ENCODE measurements at places on chromosomes 16 and 17.

DNA sequence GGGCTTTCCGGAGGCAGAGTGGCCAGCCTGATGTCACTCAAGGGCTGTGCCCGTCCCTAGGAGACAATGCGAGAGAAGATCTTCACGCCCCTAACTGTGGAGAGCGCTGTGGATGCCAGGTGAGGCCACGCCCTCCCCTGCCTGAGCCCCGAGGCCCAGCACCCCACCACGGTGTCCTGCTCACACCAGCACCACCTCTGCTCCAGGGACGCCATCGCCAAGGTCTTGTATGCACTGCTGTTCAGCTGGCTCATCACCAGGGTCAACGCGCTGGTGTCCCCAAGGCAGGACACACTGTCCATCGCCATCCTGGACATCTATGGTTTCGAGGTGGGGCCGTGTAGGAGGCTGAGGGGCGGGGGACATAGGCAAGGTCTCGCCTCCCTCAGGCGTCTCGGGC, 27.8 kb downstream of the MYO15A start:
- no peak for DNase-seq

DNA sequence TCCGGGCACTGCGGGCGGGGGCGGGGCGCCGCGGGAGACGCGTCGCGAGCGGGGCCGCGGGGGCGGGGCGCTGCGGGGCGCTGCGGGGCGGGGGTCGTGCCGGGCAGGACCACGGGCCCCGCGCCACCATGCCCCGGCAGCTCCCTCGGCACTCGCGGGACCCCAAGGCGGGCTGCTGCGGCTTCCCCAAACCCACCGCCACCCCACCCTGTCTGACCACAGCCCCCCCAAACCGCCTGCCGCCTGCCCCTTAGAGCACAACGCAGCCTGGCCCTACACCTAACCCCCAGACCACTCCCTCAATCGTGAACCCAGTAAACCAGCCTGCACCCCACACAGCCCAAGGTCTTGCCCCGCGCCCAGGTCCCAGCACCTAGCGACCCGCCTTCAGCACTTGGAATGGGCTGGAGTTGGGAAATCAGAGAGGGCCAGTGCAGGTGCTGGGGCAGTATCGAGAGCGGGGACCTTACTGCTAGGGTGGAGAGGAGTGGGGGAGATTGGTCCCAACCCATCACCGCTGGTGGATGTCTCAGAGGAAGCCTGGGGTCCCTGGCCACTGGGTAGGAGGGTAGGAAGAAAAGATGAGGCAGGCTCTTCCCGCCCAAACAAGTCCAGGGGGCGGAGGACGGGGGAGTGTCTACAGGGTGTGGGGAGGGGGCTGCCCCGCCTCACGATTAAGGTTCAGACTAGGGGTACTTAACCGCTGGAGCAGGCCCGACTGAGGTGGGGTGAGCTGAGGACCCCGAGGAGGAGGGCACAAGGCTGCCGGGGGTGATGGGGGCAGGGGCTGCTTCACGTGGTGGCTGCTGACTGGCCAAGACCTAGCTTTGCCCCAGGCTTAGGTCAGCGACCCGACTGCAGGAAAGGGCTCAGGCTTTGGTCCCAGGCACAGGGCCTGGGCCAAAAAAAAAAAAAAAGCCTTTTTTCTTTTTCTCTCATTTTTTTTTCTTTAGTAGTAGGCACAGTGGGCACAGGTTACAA, 539 bp upstream of the VAMP2 start:
- no peak for DNase-seq

DNA sequence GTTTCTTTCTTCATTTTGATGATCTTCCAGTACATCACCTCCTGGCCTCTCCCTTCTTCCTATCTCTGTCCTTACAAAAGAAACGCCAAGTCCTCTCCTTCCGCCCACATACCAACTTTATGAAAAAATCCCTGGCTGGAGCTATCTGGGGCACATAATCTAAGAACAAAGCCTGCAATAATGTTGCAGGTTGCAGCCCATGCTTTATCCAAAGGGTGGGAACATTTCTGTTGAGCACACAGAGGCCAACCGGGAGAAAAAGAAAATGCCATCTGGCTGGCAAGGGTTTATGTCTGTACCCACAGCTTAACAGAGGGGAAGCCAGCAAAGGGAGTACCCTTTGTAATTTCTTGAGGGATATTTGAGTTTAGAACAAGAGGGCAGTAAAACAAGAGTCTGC, 409.6 kb downstream of the SOX9 start:
- no peak for DNase-seq

- DNase-seq = no peak
Measured at GRCh38 chr16:89287777-89288576, 70.5 kb downstream of the ZNF778 start.

- no peak for DNase-seq
Measured at GRCh38 chr17:27466376-27466742, 10.1 kb downstream of the KSR1 start.

GRCh38 chr16:19135896-19136438, 22.2 kb downstream of the ITPRIPL2 start:
- no peak for DNase-seq

DNA sequence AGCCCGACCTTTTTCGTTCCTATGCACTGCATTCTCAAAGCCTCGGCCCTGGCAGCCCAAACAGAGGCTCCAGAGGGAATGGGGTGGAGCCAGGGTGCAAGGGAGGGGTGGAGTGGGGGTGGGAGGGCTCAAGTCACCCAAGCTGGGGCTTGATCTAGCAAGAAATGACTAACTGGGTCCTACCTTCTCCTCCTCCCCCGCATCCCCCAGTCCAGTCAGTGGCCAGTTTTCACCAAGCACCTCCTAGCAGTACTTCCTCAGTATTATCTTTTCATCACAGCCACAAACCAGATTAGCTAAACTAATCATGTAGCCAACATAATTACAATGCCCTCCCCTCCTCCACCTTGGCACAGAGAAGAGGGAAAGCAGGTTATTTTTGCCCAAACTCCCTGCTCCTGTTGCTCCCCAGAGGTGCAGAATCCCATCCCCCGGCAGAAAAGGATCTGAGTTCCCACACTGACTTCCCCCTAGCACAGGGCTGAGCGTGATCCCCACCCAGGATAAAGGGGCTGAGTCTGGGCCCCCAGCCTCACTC, 2.2 kb downstream of the JUP start:
- no peak for DNase-seq

GRCh38 chr16:4414187-4414917, 2.0 kb downstream of the CORO7 start:
- no peak for DNase-seq

DNA sequence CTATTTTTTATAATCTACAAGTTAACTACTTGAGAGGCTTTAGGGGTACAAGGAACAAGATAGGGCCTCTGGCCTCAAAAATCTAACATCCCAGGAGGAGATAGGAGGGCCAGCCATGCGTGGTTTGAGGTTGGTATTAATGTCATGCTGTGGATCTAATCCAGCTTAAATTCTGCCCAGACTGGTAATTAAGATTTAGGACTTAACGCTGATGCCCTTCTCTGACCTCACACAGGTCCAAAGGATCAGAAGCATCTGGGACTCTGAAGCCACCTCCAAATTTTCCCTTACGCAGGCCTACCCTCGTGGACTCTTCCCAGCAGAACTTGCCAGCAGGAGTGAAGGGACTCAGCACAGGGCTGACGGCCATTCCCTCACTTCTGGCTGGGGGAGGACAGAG, 15.1 kb downstream of the SLC6A4 start:
- no peak for DNase-seq

DNA sequence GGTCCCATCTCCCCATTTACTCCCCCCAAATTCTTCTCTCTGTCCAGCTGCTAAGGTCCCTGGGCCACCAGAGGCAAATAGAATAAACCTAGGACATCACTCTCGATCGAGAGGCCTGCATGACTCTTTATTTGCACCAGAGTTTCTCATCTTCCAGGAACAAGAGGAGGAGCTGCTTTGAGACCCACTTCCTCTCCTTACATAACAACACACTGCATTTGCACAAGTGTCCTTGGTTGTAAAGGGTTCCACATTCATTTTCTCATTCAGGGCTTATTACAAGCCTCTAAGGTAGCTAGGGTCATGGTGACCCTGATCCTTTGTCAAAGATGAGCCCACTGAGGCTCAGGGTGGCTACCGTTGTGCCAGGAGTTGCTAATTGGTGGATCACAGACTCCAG, 38.1 kb upstream of the RHOT1 start:
- DNase-seq = no peak

GRCh38 chr16:57284952-57285363, 486 bp upstream of the PLLP start:
- DNase-seq = no peak

GRCh38 chr16:28569021-28569420, 15.3 kb downstream of the SGF29 start:
- DNase-seq = no peak

- DNase-seq = no peak
Measured at GRCh38 chr16:31413943-31414342, 14.2 kb downstream of the COX6A2 start.

DNA sequence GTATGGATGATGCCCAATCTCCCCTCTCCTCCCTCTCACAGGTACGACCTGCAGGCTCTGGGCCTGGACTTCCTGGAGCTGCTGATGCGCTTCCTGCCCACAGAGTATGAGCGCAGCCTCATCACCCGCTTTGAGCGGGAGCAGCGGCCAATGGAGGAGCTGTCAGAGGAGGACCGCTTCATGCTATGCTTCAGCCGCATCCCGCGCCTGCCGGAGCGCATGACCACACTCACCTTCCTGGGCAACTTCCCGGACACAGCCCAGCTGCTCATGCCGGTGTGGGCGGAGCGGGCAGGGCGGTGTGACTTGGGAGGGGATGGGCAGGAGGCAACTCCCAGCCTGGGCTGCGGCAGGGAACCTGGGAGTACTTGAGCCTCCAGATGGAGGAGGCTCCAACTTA, 18.1 kb downstream of the SPATA32 start:
- no peak for DNase-seq

GRCh38 chr16:46924402-46924801, 40.2 kb downstream of the GPT2 start:
- DNase-seq = no peak

DNA sequence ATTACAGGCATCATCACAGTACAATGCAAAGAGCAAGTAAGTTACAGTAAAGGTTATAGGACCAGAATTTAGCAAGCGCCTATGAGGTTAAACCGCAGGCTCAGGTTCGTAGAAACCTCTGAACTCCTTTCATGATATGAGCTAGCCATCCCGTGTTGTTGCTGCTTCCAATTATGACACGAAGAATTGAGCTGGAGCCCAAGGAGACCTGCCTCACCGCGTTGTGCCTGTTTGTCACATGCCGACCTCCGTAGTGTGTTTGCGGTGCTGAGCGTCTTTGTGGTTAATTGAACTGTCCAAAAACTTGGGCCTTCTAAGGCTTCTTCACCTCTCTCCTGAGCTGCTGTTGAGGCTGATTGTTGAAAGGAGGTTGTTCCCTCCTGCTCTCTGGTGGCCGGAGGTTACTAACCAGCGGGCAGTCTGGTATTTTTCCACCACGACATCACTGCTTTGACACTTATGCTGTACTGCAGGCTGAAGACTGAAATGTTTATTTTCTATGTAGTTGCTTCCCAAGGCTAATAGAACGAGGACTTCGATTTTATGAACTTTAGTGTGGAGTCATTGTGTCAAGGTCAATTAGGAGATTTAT, 67.5 kb downstream of the SEC14L1 start:
- peak; percentile 66 for DNase-seq

- no peak for DNase-seq
Measured at GRCh38 chr16:30116291-30117207, 3.2 kb upstream of the GDPD3 start.

DNA sequence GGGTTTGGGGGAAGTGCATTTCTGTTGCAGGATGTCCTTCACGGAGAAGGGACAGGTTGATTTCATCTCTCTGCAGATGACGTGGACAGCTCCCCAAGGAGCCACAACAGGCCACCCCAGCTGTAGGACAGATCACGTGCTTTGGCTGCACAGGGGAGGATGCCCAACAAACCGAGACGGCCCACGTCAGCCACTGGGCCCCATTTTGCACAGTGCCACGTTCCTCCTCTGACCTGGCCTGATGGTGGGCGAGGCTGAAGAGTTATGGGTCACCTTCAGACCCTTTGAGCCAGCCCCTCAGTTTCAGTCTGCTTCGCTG, 9.0 kb upstream of the RHBDL3 start:
- DNase-seq = no peak

DNA sequence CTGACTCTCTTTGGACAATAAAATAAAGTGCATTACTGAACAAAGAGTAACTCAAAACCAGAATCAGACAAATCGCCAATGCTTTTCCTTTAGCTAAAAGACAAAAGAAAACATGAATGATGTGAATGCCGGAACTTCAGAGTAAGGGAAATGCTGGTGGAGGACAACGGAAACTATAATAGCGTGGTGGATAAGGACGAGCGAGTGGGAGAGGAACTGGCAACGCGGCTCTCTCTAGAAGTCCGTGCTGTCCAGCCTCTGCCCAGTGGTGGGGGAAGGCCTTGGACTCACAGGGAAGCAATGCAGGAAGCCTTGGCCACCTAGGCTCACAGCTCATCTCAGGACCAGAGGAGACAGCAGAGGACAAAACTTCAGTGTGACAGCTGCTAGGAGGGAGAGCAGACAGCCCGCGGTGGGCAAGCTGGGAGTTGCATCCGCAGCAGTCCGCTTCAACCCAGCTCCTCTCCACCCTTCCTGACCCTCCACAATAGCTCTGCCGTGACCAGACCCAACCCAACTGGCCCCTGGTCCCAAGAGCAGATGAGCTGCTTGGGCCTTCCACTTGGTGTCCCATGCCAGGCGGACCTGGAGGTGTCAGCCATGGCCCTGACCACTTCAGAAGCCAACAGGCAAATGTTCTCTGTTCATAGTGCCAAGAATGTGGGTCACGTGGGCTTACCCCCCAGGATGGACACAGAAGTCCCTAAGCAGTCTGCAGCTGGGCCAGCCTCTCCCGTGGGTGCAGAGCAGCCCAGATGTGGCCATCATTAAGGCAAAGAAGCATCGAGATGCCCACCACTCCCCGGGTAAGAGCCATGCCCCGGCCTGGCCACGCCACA, 5.3 kb upstream of the FAAP100 start:
- no peak for DNase-seq

DNA sequence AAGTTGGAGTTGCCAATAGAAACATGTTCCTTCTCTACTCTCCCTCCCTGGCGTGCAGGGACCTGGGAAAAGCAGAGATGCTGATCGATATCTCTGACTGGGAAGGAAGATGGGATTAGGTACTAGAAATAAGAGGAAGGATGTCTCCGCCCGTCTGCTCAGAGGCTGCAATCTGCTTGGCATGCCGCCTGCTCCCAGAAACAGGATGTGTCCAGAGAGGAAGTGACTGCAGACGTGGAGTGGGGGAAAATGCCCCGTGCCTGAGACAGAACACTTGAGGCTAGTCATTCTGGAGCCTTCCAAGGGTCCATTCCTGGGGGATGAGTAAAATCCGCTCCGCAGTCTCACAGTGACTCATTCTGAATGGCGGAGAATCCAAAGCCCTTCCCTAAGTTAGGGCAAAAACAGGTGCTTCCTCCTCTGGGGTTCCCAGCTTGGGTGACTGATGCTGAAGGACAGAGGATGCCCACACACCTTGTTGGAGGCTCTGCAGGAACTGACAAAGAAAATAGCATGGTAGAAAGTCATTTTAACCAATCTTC, 45.0 kb upstream of the SMURF2 start:
- peak; percentile 98 for DNase-seq

GRCh38 chr17:28041844-28042656, 427 bp upstream of the NLK start:
- DNase-seq = no peak

- DNase-seq = no peak
Measured at GRCh38 chr17:64107500-64108236, 22.3 kb downstream of the ERN1 start.

GRCh38 chr17:80374732-80375585, 40.0 kb upstream of the ENDOV start:
- DNase-seq = no peak

GRCh38 chr16:47134550-47134949, 9.2 kb downstream of the NETO2 start:
- no peak for DNase-seq
